ENCODE measurements at places on chromosomes 6 and 20.

GRCh38 chr6:40074306-40075055, 140.2 kb upstream of the MOCS1 start:
- no peak for DNase-seq

DNA sequence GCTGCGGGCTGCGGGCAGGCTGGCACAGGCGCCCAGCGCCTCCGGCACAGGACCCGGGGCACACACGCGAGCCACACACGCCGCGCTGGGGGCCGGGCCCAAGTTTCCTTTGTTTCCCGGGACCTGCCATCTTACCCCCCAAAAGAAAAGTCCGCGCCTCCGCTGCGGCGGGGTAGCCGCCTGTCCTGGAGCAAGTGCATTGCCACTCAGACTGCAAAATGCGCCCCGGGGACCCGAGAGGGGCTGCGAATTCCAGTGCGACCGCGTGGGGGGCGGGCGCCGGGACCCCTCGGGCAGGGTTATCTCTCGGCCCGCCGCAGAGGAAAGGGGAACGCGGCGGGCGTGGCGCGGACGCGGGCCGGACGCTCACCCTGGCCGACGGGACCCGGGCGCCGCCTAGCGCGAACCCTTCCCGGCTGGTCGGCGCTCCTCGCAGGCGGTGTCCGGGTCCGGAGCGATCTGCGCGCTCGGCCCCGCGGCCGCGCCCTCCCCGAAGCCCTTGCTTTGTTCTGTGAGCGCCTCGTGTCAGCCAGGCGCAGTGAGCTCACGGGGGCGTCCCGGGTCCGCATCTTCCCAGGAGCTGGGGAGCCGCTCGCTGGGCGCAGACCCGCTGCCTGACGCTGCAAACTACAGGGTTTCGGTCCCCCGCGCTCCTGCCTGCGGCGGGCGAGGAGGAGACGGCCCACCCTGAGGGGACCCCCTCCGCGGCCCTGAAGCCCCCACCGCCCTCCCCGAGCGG, 639 bp upstream of the CD24 start:
- peak; percentile 18 for DNase-seq

- DNase-seq: peak; percentile 35
Measured at GRCh38 chr6:72649032-72649984, 27.4 kb downstream of the KCNQ5 start.

DNA sequence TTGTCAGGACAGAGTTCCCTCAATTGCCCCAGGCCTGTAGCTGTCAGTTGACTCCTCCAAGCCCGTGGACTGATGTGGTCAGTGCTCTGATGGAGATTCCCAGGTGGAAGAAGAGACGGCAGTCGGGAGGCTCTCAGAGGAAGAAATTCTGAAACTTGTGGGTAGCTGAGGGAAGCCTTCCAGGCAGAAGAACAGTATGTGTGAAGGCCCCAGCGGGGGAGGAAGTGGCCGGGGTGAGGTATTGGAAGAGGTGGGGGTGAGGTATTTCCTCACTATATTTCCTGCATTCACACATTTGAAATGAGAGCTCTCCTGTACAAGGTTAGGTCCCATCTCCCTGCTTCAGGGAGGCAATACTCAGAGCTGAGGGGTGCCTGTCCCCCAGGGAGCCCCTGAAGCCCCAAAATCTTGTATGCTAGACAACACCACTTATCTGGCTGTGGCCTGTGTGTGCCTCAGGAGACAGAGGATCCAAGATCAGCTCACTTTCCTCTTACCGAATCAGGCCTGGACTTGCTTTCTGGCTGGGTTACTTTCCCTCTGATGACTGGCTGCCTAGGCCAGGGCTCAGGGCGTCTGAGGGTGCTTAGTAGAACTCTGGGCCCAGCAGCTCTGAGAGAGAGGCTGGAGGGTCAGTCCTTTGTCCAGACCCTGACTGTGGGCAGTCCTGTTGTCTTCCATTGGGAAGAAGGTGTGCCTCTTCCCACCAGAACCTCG, 49.3 kb upstream of the MYL9 start:
- DNase-seq: peak; percentile 63

- peak; percentile 70 for DNase-seq
Measured at GRCh38 chr6:107822176-107823046, 1.7 kb downstream of the SCML4 start.
